ENCODE measurements at places on chromosomes 3 and 15. TPM values are rescaled to one million over a fixed set of nuclear protein-coding genes. Genes with fewer than 3 reads are reported as not detected.

PIF1 gene
- 6.0 TPM for polyA plus RNA-seq

GRCh38 chr3:113051302-113051711 lies 60.5 kb downstream of the GTPBP8 start:
- peak; percentile 97 for DNase-seq
- H3K27me3 ChIP-seq: no peaks in the 10 kb centered on the region
- H3K4me1 ChIP-seq: peaks cover 8% of the 10 kb centered on the region
- no peak overlapping the region for H3K4me3 ChIP-seq
- no peaks in the 10 kb centered on the region for H3K36me3 ChIP-seq

- no peaks in the 10 kb centered on the region for H3K4me1 ChIP-seq
- H3K27me3 ChIP-seq: no peaks in the 10 kb centered on the region
- H3K4me3 ChIP-seq: no peak overlapping the region
- H3K36me3 ChIP-seq: no peaks in the 10 kb centered on the region
Measured at GRCh38 chr3:123401836-123402530, 46.9 kb downstream of the ADCY5 start.

DNA sequence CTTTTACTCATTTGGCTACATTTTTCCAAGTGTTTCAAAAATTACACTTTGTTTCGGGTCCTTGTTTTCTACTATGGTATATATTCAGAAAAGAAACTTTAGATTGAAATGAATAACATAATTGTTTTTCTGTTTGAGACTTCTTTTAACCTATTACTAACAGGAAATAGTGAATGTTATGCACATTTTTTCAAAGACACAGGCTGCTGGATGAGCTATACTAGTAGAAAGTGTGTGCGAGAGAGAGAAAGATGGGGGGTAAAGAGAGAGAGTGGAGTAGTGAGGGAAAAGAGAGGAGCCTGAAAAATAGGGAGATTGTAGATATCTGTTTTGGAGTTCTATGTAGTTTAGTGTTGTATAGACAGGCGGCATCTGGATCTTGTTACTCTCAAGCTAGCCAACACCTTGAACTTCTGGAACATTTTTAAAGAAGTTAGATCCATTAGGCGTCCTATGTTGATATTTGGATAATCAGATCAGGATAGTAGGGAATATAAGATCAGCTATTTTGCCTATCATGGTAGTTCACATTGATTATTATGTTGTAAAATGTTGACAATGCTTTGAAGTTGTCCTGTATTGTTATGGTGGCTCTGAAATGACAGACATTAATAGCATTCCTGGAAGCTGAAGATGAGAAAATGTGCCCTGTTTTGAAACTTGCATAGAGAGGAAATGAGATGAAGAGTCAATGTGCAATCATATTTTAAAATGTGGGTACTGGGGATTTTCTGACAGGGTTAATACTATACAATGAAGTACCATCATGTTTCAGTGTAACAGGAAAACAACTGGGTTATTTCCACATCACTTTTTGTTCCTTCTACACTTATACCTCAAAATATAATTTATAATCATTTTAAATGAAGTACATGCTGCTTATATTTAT lies 2.6 kb downstream of the RBMS3 start:
- H3K4me3 ChIP-seq: peak overlapping the region; percentile 9
- no peaks in the 10 kb centered on the region for H3K27me3 ChIP-seq
- no peaks in the 10 kb centered on the region for H3K36me3 ChIP-seq
- peaks cover 20% of the 10 kb centered on the region for H3K4me1 ChIP-seq
- H3K27ac ChIP-seq: peak overlapping the region; percentile 1

DNA sequence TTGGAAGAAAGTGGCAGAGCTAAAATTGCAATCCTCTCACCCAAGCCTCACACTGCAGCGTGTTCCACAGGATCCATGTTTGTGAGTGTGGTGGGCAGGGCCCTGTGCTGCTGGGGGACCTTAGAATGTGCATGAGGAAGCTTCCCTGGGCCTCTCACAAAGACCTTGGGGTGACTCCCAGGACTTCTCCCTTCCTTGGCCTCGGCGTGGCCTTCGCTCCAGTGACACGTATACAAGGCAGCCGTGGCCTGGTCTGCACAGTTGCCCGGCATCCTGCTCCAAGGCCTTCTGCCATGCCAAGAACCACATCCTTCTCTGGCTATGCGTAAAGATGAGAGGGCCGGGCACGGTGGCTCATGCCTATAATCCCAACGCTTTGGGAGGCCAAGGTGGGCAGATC lies 196.4 kb downstream of the UACA start:
- DNase-seq: no peak
- no peak overlapping the region for H3K4me3 ChIP-seq
- H3K36me3 ChIP-seq: no peaks in the 10 kb centered on the region
- H3K27ac ChIP-seq: no peak overlapping the region
- H3K4me1 ChIP-seq: no peaks in the 10 kb centered on the region
